Forelimb muscle (tissue), 1 donor: ENCODE measurements at places on chromosomes 2 and 18. TPM values are rescaled to one million over a fixed set of nuclear protein-coding genes. Genes with fewer than 3 reads are reported as not detected.

PROKR1 gene
- polyA plus RNA-seq, result 0.44 TPM

METTL8 gene
- 11.1 TPM for polyA plus RNA-seq

CDH19 gene
- polyA plus RNA-seq, result 1.3 TPM

NYAP2 gene
- polyA plus RNA-seq, result 0.34 TPM

- no peak for DNase-seq
These were observed 25.7 kb downstream of the ADI1 start for GRCh38 chr2:3493615-3494007.

DNA sequence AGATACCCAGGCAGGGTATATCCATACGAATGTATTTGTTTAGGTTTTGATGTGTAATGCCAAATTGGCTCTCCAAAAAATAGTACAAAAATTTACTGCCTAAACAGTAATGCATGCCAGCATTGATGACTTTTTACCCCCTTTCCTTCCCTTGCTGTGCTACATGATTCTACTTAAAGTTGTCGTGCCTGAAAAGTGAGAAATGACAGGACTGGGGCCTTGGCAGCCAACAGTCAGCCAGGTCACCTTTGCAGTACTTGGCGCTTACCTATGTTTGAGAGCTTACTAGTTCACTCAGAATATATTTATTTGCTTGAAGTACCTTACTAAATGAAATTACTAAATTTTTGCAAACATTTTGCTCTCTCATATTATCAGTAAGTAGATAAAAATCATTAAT lies 1329.1 kb downstream of the DPP10 start:
- no peak for DNase-seq

DNA sequence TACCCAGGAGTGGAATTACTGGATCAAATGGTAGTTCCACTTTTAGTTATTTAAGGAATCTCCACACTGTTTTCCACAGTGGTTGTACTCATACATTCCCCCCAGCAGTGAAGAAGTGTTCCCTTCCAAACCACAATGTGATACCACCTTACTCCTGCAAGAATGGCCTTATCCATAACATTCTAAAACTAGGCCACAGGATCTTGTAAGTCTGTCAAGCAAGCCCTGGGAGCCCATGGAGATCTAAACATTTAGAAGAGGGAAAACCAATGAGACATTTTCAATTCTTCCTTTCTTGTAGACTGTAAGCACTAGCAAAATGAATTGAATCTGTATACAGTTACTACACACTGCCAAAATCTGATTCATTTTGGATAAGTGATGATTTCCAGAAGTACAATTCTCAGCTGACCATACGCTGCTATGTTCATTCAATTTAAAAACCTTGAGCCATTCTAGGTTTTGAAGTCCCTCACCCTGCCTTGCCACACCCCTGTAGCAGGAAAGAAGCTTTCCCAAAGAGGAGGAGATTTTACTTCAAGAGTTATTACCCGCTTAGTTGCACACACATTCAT lies 149.1 kb downstream of the SLC8A1 start:
- DNase-seq, result no peak

DNA sequence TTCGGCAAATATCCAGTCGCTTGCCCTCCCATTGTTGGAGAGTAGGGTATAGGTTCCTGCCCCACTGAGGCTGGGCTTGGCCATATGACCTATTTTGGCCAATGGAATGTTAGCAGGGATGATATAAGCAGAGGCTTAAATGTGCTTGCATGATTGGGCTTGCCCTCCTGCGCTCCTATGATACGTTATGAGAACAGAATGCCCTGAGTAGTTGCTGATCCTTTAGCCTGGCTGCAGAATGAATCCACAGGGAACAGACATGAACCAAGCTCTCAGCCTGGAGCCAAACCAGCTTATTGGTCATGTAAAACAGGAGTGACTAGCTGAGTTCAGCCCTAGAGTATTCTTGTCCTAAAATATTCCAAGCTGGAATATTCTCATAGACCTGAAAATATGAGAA lies 34.8 kb upstream of the IMP4 start:
- DNase-seq, result no peak

- DNase-seq, result no peak
These were observed 741.1 kb upstream of the ID2 start for GRCh38 chr2:7940723-7941122.

EN1 gene
- polyA plus RNA-seq, result 6.1 TPM

PPIL3 gene
- polyA plus RNA-seq, result 63.7 TPM

OSBPL6 gene
- 6.2 TPM for polyA plus RNA-seq

PTPRN gene
- polyA plus RNA-seq, result 0.13 TPM

- no peak for DNase-seq
These were observed 122.0 kb upstream of the COPS8 start for GRCh38 chr2:236963631-236964182.

R3HDM1 gene
- 21.8 TPM for polyA plus RNA-seq

ZNF892 gene
- polyA plus RNA-seq, result 2.0 TPM

DNA sequence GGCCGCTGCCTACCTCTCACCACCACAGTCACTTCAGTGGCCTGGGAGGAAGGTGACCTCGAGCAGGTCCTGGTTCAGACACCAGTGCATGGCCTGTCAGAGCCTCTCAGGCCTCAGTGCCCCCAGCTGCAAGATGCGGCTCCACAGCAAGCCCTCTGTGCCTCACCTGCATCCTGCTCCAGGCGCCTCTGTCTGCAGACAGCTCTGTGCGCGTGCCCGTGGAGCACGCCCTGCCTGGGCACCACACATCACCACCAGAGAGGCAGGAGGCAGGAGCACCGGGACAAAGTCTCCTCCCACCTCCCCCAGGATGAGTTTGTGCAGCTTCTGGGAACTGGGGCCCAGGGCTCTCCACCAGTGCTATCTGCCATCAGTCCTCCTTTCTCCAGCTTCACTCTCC lies 98.7 kb downstream of the TFCP2L1 start:
- DNase-seq, result no peak

ERMN gene
- polyA plus RNA-seq, result 0.05 TPM

GRCh38 chr2:6927186-6927585 lies 10.0 kb downstream of the RNF144A start:
- DNase-seq, result no peak

GRCh38 chr18:73487966-73488365 lies 620.2 kb upstream of the NETO1 start:
- DNase-seq, result no peak

GRCh38 chr2:140929849-140930248 lies 1201.0 kb downstream of the LRP1B start:
- peak; percentile 6 for DNase-seq

GRCh38 chr2:169116327-169116726 lies 47.0 kb downstream of the DHRS9 start:
- no peak for DNase-seq

DNA sequence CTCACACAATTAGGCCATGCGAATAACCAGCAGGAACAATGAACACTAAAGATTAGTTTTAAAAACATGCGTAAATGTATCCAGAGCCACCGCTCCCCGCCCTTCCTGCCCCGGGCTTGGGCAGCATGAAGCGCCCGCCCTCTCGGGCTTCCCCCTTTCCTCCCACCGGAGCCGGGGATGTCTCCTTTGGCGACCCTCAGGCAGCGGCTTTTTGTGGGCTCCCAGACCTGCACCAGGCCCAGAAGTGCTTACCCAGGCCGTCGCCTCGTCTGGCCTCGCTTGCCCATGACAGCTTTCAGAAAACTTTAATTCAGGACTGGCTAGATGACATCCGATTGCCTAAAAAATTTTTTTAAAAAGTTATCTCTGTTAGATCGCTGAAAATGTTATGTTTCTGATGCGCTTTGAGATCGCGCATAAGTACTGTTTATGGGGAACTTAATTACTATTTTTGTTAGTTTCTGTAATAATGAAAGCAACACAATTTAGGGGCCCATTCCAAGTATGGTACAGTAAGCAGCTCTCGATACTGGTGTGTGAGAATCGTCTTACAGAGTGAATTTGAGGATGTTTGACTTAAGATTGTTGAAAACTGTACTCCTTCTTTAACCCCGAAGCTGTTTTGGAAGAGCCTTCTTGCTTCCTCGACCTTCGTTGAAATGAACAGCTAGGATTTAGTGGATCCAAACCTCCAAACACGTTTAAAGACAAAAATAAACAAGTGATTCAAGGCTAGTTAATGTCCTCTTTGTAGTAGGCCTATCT lies 1.1 kb downstream of the MAP3K20 start:
- no peak for DNase-seq

SLC19A3 gene
- 0.56 TPM for polyA plus RNA-seq

DNA sequence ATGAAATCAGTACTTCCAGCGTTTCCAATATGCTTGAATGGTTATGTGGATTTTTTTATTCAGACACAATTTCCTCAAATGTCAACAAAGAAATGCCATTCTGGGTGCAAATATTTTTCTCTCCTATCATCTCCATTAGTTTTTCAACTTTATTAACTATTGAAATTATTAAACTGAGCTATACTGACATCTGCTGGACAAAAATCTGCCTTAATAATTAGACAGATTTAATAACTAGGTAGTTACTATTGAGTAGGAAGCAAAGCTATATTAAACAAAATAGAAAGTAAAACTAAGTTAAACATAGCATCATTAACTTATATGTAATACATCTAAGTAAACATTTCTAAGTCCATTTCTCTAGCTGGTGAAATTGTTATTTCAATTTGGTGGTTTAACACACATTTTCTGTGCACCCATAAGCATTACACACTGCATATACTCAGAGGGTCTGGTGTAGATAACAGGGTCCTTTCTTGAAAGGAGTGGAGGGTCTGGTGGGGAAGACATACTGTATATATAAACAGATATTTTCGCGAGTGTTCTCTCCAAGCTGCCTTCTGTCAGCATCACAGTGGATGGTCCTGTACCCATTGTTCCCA lies 77.0 kb downstream of the LANCL1 start:
- DNase-seq, result peak; percentile 17

DNA sequence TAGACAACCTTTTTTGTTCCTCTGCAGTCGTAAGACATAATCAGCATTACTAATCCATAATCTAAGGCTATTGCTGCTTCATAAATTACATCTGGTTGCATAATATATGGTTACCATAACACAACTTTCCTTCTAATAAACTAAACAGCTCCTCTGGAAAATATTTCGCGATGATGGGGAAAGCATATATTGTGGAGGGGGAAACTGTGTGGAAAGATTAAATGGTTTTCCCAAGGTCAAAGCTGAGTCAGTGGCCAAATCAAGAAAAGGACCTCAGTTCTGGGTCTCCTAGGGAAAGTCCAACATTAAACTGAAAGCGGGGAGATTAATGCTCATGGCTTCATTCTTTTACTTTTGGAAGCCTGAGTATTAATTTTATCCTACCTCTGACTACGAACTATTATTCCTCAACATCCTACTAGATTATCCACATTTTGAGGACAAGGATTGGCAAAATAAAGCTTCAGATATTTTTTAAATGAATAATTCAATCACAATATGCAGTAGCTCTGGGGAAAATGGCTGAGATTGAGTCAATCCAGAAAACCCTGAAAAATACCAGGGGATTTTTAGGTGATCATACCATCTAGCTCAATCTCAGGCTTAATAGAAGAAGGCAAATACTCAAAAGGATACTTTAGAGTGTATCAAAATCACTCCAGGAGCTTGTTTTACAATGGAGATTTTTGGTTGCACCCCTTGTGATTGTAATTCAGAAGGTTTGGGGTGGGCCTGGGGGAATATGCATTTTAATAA lies 33.8 kb upstream of the STK17B start:
- no peak for DNase-seq

DNA sequence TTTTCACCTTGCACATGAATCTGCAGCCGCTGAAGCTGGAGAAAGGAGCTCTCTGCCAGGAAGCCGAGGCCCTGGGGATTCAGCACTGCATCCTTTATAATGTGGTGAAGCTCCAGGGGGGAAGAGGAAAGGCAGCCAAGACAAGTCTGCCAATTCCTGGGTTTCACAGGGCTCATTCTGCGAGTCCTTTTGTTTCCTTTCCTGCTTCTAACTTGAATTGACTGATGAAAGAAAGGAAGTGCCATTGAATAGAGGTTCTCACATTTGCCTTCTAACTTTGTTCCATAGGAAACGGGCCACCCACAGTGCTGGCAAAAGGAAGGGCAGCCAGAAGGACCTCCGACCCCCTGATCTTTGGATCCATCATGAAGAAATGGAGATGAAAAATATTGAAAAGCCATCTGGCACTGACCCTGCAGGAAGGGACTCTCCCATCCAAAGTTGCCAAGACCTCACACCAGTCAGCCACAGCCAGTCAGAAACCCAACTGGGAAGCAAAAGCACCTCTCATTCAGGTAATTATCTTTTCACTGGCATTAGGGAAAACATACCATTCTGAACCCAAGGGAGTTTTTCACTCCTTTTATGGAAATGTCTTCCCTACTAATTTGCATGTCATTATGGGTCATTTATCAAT lies 765.4 kb downstream of the MBD2 start:
- DNase-seq, result no peak

DNA sequence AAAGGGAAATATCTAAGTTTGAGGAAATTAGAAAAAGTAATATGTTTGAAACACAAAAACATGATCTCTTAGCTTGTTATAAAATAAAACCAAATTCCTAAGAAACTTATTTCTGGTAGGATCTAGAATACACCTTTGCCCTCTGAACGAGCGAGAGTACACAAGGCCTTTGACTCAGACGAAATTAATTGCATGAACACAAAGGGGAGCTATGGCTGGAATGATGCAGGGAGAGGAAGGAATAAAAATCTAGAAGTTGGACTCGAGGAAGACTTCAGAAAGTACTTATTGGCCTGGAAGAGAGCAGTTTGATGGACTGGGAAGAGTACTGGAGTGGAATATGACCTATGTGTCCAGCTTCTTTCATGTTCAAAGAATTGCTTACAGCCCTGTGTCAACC lies 927 bp upstream of the CRYGD start:
- no peak for DNase-seq

DNA sequence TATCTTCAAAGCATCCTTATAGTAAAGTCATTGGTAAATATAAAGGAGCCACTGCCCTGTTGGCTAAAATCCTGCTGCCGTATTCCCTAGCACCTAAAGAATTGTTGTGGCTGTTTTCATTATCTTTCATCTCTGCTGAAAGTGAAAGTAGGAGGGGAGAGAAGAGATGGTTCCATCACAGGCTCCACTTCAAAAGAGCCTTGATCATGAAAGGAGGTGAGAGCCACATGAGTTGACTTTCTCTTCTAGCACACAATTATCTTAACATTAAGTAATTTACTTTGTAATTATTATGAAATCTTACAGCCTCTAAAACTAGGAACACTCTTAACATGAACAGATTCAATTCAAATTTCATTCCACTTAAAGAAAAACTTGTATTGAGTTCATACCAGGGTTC lies 1050.9 kb upstream of the LRRTM1 start:
- DNase-seq, result no peak
